Fibroblast of gingiva (primary cell): ENCODE measurements at places on chromosomes 6 and 20.

GRCh38 chr6:28643017-28643740 is 117.5 kb downstream of the GPX5 start:
- DNase-seq = peak; percentile 76

- DNase-seq = no peak
These were observed 171.6 kb upstream of the ID4 start for GRCh38 chr6:19665613-19665909.

DNA sequence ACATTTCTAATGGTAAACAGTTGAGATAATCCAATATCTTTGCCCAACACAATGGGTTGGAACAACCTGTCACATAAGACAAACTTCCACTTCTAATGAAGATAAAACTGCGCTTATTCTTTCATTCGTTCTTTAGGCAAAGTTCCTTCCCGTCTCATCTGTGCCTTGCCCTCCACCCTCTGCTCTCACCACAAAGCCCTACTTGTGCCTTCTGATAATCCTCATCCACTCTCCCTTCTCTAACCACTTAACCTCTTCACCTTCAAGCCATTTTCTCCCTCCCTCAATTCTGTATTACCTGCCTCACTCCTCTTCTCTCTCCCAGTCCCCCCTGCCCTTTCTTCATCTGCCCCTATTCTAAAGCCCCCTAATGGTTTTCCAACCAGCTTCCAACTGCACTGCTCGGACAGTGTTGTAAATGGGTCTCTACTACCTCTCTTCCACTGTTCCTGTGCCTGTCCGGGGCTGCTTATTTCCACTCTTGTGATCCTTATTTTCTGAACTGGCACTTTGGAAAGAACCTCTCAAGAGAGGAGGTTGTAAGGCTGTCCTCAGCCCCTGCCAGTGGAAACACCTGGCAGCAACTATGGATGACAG is 62.9 kb upstream of the MYB start:
- no peak for DNase-seq

DNA sequence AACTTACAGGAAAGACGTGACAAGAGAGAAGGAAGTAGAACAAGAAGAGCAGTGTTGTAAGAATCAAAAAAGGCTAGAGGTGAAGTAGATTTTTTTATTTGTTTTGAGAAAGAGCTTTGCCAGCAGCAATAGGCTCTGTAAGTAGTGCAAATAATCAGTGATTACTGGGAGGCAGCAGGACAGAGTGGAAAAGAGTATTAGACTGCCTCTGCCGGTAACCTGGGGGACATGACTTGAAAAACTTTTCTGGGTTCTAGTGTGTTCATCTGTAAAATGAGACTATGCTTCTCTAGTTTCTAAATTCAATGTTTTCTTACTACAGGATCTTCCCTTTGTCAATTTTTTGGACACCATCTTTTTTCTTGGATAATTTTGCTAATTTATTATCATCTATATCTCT is 5.8 kb upstream of the IRAK1BP1 start:
- DNase-seq = no peak

- DNase-seq = peak; percentile 91
These were observed 224.8 kb upstream of the MARCKS start for GRCh38 chr6:113632220-113632864.

GRCh38 chr6:12331951-12332749 is 42.0 kb downstream of the EDN1 start:
- DNase-seq = peak; percentile 18

GRCh38 chr6:45378334-45378926 is 696 bp upstream of the SUPT3H start:
- DNase-seq = no peak

GRCh38 chr6:13297391-13297790 is 30.9 kb downstream of the TBC1D7 start:
- DNase-seq = no peak

- no peak for DNase-seq
These were observed 47.9 kb downstream of the KHDC1L start for GRCh38 chr6:73177221-73177944.

DNA sequence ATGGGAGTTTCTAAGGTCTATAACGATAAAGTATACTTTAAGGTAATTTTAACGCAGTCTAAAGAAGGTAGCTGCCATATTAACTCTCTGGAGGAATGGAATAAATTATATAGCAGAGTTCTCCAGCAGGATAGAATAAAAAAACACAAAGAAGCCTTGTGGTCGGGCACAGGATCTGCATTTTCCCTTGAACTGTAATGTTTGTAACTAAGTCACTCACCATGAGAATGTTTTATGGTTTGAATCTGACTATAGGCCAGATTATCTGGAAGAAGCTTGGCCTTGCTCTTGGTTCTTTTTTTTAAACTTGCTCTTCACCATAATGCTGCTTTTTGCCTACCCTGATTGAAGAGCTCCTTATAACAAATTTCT is 238.8 kb upstream of the NOX3 start:
- no peak for DNase-seq

- DNase-seq = no peak
These were observed 158.3 kb downstream of the HDGFL1 start for GRCh38 chr6:22727710-22728109.

DNA sequence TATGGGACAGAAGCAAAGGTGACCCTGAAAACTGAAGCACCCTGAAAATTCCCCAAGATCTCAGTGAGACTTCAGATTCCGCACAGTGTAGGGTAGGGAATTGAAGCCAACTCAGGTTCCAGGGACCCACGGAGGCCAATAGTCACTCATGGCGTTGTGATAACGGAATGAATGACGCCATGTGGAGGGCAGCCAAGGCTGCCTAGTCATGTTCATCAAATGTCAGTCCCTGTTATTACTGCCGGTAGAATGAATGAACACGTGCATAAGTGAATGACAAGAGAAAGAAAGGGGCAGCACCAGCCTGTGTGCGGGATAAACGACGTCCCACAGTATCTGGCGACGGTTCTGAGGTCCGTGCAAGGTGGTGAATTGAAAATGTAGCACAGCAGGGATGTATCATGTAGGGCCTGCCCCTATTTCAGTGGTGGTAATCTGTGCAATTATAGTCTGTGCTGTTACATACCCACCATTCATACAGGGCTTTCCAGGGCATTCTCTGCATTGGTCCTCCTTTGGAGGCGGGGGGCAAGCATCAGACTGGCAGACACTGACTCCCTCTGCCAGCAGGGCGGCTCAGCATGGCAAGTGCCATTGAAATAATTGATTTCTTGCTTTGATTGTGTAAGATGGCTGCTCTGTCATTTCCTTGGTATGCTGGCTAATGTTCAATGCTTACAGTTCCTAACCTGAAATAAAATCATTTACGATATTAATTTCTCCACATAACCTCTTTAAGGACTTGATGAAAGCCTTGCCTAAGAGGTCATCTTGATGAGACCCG is 386.9 kb downstream of the CDH4 start:
- DNase-seq = no peak

- DNase-seq = no peak
These were observed 153.2 kb downstream of the MAFB start for GRCh38 chr20:40535816-40536215.

GRCh38 chr6:153044295-153044694 is 41.8 kb upstream of the MTRF1L start:
- DNase-seq = peak; percentile 44

DNA sequence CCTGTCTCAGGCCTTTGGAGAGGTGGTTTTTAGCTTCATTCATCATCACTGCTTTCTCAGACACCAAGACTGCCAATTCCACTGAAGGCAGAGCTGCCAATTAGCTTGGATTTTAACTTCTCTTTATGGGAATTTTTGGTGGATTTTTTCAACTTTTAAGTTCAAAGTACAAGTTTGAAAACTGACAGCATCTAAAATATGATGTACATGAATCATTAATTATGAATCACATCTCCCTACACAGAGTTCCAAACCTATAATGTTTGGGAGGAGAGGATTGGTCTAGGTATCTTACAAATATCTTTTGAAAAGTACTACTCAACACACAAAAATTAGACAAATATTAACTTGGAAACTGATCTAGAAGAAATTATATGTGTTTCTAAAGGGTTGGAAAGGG is 25.5 kb downstream of the CNKSR3 start:
- DNase-seq = no peak

DNA sequence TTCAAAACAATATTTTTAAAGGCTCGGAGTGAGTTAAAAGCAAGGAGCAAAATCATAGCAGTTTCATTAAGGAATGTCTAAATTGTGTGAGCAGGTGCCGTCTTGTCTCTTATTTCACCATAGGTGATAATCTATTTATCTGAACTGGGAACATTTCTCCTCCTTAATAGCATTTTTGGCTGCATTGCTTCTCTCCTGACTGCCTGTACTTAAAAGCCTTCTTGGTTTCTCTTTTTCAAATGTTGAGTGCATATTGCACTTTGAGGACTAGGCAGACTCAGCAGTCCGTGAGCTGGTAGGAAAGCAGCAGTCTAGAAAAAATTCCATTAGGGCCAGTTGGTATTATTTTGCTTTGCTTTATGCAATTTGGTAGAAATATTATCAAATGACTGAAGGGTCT is 645.9 kb downstream of the GRIK2 start:
- no peak for DNase-seq

DNA sequence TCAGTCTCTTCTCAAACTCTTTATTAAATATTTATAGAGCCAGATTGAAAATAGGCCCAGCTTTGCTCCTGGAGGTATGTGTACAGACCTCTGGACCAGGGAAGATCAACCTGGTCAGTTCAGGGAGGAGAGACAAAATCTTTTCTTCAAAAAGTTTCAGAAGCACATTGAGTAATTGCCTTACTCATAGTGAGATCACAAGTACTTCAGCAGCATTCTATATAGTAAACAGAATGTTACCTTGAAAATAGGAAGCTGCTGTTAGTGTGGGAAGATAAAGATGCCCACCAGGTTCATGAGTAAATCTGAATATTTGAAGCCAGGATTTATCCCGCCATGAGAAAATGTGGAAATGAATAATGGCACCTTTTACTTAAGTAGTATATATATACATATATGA is 665.9 kb upstream of the CITED2 start:
- DNase-seq = no peak

- no peak for DNase-seq
These were observed 3.6 kb downstream of the ADISSP start for GRCh38 chr20:3763671-3764601.

DNA sequence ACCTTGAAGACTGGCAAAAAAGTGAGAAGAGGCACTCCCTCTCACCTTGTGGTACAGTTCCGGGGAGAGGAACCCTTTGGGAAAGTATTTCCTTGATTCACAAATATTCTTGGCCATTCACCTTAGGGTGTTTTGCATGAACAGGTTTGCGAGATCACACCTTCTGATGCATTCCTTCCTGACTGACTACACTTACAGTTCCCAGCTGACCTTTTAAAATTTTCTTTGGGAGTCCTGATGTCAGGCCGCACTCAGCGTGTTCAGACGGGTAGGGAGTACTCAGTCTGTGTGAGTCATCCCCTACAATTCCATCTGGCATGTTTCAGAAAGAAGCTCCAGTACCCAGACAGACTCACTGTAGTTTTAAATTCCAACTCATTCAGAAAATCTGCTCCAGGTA is 1.7 kb downstream of the ADGRF4 start:
- no peak for DNase-seq

- DNase-seq = no peak
These were observed 16.7 kb downstream of the PLAGL2 start for GRCh38 chr20:32190616-32191415.

- no peak for DNase-seq
These were observed 184.9 kb upstream of the TSHZ2 start for GRCh38 chr20:52787216-52787615.
